ENCODE measurements at places on chromosomes 2 and 18.

DNA sequence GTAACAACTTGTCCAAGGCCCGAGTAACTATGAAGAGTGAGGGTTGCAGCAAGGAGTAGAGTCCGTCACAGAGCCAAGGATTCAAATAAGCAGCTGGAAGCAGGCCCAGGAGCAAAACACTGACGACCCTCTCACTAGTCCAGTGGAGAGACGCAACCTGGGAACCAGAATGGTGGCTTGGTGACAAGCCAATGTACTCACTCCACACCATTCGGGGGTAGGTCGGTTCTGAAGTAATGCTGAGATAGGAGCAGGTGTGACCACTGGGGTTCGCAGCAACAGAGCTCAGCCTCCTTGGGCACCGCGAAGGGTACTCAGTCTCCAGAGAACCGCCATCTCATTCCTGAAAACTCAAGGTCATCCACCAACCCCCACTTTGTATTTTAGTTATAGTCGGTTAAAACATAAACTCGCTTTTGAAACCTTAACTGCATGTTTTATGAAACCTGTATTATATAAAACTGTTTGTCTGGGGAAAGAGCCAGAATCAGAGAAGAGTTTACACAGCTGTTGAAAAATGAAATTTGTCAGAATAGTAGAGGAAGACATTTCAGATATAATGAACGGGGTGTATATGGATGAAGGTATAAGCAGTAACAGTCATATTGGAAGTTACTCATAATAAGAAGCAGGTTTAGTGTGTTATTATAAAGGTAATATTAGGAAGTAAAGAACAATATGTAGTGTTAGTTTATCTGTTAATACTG is 8.6 kb downstream of the ANKRD62 start:
- DNase-seq: no peak

GRCh38 chr2:16718576-16719484 is 53.2 kb upstream of the CYRIA start:
- DNase-seq: no peak

DNA sequence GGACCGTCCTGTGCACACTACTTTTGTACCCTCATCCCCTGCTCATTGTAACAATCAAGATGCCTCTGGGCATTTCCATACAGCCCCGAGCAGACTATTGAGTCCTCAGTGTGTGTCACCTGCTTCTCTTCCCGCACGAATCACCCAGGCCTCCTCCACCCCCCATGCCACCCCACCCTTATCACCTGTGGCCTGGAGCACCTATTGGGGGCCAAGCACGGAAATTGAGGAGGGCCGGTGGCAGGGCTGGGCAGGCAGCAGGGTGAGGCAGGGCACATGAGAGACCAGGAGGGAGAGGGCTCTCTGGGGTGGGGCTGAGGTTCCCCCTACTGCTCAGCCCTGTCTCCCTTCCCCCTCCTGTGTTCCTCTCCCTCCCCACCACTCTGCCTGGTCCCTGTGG is 4.3 kb upstream of the NIFK start:
- no peak for DNase-seq

DNA sequence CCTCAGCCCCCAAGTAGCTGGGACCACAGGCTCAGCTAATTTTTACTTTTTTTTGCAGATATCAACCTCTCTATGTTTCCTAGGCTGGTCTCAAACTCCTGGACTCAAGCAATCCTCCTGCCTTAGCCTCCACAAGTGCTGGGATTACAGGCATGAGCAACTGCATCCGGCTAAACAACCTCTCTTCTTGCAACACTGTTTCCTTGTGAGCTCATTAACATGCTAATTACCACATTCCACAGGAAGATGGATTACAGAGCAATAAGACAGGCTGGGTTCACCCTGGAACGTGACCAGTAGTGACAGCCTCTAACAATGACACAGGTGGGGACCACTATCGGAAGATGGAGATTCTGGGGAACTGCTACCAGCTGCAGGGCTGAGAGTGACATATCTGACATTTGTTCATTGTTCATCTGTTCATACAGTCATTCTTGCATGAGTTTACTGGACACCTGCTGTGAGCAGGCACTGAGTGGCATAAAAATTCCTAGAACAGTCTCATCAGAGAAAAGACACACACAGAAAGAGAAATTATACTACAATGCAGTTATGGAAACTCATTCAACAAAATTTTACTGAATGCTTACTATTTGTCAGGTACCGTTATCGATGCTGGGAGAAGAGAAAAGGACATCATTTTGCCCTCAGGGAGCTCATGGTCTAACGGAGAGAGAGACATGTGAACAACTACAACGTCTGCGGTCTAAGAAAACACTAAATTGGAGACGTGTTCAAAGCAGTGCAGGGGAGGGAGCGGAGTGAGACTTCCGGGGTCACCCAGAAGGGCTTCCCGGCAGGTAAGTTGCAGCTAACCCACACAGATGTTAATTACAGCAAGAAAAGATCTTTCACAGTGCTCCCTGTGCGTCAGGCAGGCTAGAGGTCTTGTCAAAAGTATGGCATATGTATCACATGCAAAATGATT is 37.6 kb downstream of the PROC start:
- DNase-seq: no peak

- no peak for DNase-seq
Measured at GRCh38 chr2:149527998-149528755, 59.4 kb downstream of the MMADHC start.

Data from stromal cell of bone marrow (primary cell).